ENCODE measurements at places on chromosomes 4 and X.

- no peak overlapping the region for H3K27ac ChIP-seq
- no peaks in the 10 kb centered on the region for H3K36me3 ChIP-seq
- DNase-seq = no peak
- H3K27me3 ChIP-seq = no peaks in the 10 kb centered on the region
- H3K4me1 ChIP-seq = no peaks in the 10 kb centered on the region
- no peak overlapping the region for H3K4me3 ChIP-seq
Observed at GRCh38 chr4:140904904-140905303, 148.7 kb upstream of the TBC1D9 start.

GRCh38 chr4:25843340-25844097 is 19.3 kb downstream of the SEL1L3 start:
- no peak for DNase-seq
- H3K4me3 ChIP-seq = no peak overlapping the region
- no peaks in the 10 kb centered on the region for H3K27me3 ChIP-seq
- no peak overlapping the region for H3K27ac ChIP-seq
- H3K4me1 ChIP-seq = no peaks in the 10 kb centered on the region

GRCh38 chr4:185504098-185505047 is 30.9 kb downstream of the PDLIM3 start:
- peak; percentile 74 for DNase-seq
- H3K4me3 ChIP-seq = peak overlapping the region; percentile 32
- H3K27me3 ChIP-seq = no peaks in the 10 kb centered on the region
- no peaks in the 10 kb centered on the region for H3K4me1 ChIP-seq
- peak overlapping the region; percentile 78 for H3K27ac ChIP-seq

GRCh38 chr4:139331185-139331584 is 28.9 kb upstream of the NDUFC1 start:
- no peak overlapping the region for H3K4me3 ChIP-seq
- H3K36me3 ChIP-seq = peaks cover 12% of the 10 kb centered on the region
- DNase-seq = no peak

DNA sequence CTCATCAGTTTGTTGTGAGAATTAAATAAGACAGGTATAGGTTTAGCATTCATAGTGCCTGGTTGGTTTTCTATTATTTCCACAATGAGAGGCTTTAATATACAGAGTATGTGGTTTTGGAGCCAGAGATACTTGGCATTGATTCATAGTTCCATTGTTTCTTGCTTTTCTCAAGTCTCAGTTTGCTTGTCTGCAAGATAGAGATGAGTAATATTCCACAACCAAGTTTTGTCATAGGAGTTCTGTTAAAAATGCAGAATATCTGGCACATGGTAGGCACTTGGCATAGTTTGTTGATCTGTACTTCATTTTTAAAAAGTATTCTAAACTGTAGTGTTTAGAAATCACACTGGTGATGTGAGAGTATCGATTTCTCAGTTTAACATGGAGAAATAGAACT is 37.5 kb upstream of the EDA2R start:
- no peaks in the 10 kb centered on the region for H3K36me3 ChIP-seq
- DNase-seq = no peak
- no peak overlapping the region for H3K4me3 ChIP-seq
- no peaks in the 10 kb centered on the region for H3K4me1 ChIP-seq

DNA sequence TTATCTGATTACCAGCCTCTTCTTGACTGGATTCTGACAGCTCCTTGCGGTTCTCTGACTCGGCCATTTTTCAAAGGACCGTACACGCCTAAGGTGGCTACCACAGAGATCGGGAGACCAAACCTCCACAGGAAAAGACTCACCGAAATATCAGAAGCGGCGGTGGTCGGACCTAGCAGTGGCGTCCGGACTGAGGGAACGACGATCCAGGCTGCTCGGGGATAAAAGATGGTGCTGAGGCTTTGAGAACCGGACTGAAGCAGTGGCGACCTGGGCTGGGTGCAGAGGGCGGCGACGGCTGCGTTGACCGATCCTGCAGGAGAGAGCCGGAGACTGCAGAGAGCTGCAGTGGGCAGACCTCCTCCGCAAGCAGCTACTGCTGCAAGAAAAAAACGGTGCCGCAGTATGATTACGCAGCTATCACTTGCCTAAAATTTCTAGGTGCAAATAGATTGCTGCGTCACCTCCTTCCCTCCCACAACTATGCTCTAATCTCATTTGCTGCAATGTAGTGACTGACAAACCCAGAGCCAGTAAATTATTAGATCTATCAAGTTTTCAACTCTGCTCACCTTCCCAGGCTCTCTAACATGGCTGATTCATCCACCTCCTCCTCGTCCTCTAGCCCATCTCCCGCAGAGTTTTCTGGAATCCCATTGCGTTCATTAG is at the start of gene NAP1L2:
NAP1L2 (minus strand) TSS at position 426 of the 669 bp plus-strand sequence; CDS start at position 67, 359 bp downstream.
- peak within 1 kb of the TSS; percentile 75 for H3K27ac ChIP-seq
- H3K4me3 ChIP-seq = peak within 1 kb of the TSS; percentile 57
- H3K27me3 ChIP-seq = no peaks in the 10 kb centered on the region
- DNase-seq = peak; percentile 18
- H3K4me1 ChIP-seq = no peaks in the 10 kb centered on the region
- no peaks in the 10 kb centered on the region for H3K36me3 ChIP-seq

GRCh38 chr4:30754021-30754420 is 33.9 kb downstream of the PCDH7 start:
- H3K27ac ChIP-seq = no peak overlapping the region
- no peaks in the 10 kb centered on the region for H3K36me3 ChIP-seq
- H3K27me3 ChIP-seq = no peaks in the 10 kb centered on the region
- no peak overlapping the region for H3K4me3 ChIP-seq
- no peaks in the 10 kb centered on the region for H3K4me1 ChIP-seq

DNA sequence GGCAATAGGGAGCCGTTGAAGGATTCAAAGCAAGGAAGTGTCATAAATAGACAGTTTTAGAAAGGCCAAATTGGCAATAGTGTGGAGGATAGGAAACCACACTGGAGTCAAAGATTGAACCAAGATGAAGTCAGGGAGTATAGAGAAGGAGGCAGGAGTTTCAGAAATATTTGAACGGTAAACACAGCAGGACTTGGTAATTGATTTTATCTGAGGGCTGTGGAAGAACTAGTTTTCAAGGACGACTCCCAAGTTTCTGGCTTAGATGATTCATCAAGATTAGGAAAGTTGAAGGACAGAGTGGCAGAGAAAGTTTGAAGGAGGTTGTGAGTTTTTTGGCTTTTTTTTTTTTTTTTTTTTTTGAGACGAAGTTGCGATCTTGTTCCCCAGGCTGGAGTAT is 11.5 kb upstream of the TMEM31 start:
- H3K4me3 ChIP-seq = no peak overlapping the region
- no peaks in the 10 kb centered on the region for H3K36me3 ChIP-seq
- no peaks in the 10 kb centered on the region for H3K27me3 ChIP-seq
- DNase-seq = no peak

DNA sequence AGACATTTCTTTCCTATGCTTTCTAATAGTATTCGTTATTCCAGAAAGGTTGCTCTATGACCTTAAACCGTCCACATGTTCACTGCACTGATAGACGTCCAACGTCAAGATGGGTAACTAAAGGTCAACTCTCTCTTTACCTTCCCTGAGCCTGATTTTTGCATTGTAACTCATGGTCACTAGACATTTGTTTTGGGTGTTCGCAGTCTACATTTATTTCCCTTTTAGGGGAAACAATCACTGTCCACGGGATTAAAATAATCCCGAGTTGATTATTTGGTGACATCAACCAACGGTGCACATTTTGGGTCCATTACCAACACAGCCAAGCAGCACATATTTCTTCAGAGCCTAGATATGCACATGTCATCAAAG is 540 bp upstream of the HADH start:
- no peaks in the 10 kb centered on the region for H3K27me3 ChIP-seq
- peak overlapping the region; percentile 74 for H3K4me3 ChIP-seq
- peak overlapping the region; percentile 96 for H3K27ac ChIP-seq
- no peaks in the 10 kb centered on the region for H3K36me3 ChIP-seq
- peaks cover 23% of the 10 kb centered on the region for H3K4me1 ChIP-seq
